ENCODE measurements at places on chromosomes 12 and 14.

- no peak for DNase-seq
These were observed 4.5 kb downstream of the TBX3 start for GRCh38 chr12:114679452-114679875.

DNA sequence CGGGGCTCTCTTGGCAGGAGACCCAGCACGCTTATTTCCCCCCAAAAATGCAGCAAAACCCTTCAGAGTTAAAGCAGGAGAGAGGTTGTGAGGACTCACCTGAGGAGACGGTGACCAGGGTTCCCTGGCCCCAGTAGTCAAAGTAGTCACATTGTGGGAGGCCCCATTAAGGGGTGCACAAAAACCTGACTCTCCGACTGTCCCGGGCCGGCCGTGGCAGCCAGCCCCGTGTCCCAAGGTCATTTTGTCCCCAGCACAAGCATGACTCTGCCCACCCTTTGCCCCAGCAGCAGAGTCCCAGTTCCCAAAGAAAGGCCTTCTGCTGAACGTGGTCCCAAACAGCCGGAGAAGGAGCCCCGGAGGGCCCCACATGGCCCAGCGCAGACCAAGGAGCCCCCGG lies 337.7 kb downstream of the TMEM121 start:
- DNase-seq, result no peak

GRCh38 chr12:118404876-118405521 lies 28.6 kb downstream of the SUDS3 start:
- DNase-seq, result no peak

GRCh38 chr12:57738661-57739237 lies at the start of gene AGAP2:
Gene AGAP2, minus strand, starts transcription at chr12:57738742. Its CDS starts 496 bp downstream, at chr12:57738246.
- no peak for DNase-seq

- DNase-seq, result no peak
These were observed 166.9 kb upstream of the DIO3 start for GRCh38 chr14:101394374-101394773.

GRCh38 chr12:40615590-40615989 lies 76.6 kb upstream of the CNTN1 start:
- no peak for DNase-seq

DNA sequence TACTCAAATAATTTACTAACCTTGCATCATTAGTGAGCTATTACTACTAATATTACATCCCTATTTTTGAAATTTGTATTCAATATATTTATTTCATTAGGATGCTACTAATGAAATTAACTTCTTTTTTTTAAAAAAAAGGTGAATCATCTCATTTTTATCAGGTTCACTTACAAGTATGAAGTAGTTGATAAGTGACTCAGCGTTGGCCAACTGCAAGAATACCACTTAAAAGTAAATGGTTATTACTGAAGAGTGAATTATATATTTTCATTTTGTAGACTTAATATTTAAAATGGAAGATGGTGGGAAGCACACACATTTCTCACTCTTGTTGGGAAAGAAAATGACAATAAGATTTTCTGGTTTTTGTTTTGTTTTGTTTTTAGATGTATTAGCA lies 19.6 kb downstream of the OR4N2 start:
- DNase-seq, result no peak

DNA sequence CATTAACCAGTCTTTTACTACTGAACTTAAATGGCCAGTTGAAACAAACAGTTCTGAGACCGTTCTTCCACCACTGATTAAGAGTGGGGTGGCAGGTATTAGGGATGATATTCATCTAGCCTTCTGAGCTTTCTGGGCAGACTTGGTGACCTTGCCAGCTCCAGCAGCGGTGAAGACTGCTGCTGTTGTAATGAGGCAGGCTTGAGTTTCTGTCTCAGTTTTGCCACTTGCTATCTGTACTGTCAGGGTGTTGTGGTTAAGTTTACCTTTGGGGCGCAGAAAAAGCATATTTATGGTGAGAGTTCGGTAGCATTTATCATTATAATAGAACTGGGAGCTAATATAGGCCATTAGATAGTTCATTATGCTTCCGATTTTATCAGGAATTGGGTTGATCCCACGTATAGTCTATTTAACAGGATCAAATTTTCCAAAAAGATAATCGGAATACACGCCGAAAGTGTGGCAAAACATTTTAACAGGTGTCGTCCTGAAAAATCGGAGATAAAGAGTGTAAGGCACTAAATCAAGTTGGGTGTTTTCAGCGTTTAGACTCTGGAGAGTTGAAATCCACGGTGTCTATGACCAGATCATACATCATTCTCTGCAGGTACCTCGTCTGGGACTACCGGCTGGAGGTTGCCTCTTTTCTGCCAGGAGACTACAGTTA lies 688 bp upstream of the NECAP1 start:
- DNase-seq, result no peak

All from activated naive CD8-positive, alpha-beta T cell treated with anti-CD3 and anti-CD28 coated beads, Interleukin-2, amount 50 U/mL, for 16 hours (primary cell).